Small intestine (tissue), 16 donors: ENCODE measurements at places on chromosomes 1 and 21. TPM values are rescaled to one million over a fixed set of nuclear protein-coding genes. Genes with fewer than 3 reads are reported as not detected.
A peak's percentile ranks its signal among the peaks of the same experiment; 100 is the strongest.

- DNase-seq: no peak
Measured at GRCh38 chr1:230464671-230465070, 38.5 kb upstream of the PGBD5 start.

DNA sequence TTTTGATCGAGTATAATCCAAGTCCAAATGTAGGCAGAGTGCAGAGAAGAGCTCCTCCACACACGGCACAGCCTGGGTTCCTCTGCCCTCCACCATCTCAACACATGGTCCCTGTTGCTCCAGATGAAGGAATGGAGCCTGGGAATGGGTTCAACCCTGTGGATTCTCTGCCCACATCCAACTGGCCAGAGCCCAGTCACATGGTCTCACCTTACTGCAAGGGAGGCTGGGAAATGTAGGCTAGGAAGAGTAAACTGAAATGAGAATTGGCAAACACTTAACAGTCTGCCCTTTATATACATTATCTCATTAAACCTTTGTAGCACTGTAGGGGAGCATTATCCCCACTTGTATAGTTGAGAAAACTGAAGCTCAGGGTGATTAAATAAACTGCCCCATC lies 60.1 kb upstream of the RAB4A start:
- no peak for DNase-seq

DNA sequence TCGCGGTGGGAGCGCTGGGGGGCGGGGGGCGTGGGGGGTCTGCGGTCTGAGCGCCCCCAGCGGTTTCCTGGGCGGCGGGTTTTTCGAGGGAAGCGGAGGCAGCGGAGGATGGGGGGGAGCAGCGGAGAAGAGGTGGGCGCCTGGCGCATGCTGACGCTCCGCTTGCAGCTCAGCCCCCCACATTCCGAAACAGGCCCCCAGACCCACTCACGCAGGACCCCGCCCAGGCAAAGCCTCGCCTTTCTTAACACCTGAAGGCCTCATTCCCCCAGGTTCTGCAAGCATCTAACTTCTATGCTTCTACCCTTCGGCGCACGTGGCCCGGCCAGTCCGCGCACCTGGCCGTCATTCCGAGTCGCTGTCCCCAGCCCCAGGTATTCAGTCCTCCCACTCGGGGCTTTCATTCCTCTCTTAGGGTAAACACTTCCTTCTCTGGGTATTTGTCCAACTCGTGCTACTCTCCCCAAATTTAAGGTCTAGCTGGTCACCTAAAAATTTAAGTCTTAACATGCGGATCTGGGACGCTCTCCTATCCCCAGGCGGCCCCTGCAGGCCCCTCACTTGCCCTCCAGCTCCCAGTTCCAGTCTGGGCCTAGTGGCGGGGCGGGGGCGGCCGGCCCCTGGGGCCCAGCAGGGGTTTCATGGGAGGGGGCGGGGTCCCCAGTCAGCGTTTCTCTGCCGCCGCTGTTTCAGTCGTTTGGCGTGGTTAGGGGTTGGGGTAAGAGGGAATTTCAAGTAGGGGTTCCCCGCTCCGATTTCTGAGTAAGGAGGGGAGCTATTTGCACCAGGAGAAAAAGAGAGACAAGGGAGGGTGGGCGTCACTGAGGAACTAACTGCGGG lies 2.8 kb upstream of the ZBTB7B start:
- peak; percentile 60 for DNase-seq

- DNase-seq: no peak
Measured at GRCh38 chr1:82947278-82947677, 1051.7 kb downstream of the TTLL7 start.

DNA sequence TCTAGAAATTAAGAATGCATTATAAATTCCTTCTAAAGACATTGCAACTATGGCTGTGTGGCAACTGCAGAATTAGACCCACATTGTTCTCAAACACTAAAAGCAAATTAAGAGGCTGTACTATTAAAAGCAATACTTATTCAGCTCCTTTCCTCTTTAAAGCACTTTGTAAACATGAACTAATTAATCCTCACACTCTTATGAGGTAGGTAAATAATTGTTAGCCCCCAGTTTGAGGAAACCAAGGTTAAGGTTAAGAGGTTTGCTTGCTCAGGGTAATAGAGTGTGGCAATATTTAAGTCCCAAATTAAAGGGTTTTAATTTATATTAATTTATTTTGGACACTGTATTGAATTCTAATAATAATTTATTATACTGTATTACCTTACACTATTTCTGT lies 553.8 kb downstream of the LRRIQ3 start:
- DNase-seq: no peak

DNA sequence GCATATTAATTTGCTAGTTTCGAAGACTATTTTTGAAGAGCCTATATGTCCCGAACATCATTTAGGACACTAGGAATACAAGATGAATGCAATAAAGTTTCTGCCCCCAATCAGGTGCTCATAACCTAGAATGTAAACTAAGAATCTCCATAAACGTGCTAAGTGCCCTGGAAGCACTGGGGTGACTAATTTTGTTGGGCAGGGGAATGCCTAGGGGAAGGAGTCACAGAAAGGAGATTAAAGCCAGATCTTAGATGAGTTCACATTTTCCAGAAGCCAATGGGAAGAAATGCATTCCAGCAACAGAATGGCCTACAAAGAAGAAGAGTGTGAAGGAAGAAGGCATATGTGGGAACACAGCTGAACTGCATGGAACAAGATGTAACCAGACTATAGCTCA lies 19.5 kb downstream of the SCYL3 start:
- no peak for DNase-seq

GRCh38 chr1:44019466-44019948 lies 11.8 kb downstream of the SLC6A9 start:
- DNase-seq: no peak

DNA sequence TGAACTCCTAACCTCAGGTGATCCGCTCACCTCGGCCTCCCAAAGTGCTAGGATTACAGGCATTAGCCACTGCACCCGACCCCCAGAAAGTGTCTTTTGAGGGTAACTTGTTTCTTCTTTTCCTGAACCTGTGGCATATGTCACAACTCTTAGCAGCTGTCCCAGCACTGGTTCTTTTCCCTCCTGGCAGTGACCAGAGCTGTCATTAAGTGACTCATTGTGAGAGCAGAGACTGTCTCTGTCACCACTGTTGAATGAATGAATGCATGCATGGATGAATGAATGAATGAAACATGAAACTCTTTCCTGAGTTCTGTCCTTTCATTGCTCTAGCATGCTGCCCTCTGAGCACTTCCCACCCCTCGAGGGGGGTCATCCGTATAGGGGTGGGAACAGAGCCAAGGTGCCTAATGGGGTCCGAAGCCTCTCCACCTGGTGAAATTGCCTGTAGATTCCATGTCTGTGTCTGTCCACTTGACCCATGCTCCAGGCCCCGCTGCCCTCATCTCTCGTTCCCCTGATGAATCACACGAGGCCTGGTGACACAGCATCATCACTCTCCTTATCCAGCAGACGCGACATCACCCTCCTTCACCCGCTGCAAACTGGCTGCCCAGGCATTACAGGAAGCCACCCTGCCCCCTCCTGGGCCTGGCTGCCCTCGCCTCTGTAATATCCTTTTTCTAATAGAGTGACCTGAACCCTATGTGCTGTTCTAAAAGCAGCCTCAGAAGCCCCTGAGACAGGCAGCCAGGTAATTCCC lies 75.0 kb downstream of the IGSF21 start:
- DNase-seq: no peak

- DNase-seq: no peak
Measured at GRCh38 chr1:232675898-232676297, 46.0 kb upstream of the SIPA1L2 start.

DNA sequence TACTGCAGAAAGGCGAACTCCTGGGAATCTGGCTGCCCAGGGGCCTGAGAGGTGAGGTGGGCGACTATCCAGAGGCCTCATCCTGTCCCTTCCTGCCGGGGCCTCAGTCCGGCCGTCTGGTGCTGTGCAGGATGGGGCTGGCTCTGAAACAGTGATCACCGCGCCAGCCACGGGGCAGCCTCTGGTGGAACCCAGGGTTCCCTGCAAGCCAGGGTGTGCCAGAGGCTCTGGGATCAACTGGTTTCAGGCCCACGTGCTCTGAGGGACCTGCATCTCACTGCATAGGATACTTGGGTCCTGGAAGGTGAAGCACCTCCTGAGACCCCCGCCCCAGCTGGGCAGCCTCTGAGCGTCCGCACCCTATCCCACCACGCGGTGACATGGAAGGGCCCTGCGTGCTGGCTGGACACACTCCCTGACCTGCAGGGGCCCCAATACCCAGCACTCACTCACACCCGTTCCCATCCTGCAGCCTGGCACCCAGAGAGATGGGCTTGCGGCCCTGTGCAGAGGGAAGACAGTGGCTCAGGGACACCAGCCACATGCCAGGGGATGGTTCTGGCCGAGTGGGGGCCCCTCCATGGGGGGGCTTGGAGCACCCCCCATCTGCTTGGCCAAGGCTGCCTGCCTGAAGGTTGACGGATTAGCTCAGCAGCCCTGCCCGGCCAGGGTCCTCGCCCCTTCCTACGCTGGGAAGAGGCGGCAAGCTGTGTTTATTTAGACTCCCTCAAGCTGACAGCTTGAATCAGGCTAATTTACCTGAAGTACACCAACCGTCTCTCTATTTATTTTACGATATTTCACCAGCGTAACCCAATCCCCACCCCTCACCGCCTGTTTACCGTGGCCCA lies 64.3 kb upstream of the TTC34 start:
- no peak for DNase-seq

- DNase-seq: no peak
Measured at GRCh38 chr1:9121496-9122409, 7.1 kb downstream of the GPR157 start.

DNA sequence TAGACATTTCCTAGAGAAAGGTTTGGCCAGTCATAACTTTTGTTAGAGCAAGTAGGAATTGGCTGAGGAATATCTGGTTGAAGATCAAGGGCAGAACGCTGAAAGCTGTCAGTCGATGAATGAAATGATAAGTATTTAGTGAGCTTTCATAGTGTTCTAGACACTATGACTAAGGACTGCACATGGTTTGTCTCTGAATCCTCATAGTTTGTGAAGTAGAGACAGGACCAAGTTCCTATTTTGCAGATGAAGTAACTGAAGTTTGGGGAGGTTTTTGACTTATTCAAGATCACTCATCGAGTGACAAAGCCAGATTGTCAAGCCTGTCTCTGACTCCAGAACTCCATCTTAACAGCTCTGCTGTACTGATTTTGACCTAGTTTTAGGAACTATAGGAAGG lies 4.7 kb downstream of the ELOA start:
- DNase-seq: no peak

- DNase-seq: no peak
Measured at GRCh38 chr1:20182415-20182814, 3.5 kb upstream of the UBXN10 start.

DNA sequence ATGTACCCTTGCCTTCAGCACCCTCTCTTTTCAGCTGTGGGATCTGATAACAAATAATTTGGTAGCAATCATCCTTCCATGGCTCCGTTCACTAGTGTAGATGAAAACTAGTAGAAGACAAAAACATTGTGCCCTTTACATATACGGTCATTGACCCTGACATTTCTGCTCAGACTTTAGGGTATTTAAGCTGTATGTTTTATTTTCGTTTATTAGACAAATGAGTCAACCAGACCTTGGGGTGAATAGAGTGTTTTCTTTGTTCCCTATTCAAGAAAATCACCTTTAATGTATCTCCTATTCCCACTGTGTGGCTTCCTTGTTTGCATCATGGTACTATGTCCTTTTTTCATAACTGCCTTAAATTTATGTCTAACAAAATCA lies 187.3 kb downstream of the VAV3 start:
- no peak for DNase-seq

DNA sequence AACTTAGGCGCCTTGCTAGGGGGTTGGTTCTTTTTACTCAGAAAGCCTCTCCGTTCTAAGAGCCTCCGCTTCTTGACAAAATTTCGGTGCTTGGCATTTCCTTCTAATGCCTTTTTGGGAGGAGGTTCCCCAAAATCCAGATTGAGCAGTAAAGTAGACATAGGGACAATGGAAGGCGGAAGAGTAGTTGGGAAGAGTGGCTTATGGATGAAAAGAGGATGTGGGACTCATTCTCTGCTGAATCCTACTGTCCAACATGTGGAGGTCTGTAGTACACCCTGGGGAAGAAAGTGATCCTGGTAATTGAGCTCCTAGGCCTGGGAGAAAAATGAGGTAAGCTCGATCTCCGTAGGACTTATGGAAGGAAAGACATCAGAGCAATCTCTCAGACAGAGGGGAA lies 777 bp upstream of the METTL25B start:
- DNase-seq: no peak

DNA sequence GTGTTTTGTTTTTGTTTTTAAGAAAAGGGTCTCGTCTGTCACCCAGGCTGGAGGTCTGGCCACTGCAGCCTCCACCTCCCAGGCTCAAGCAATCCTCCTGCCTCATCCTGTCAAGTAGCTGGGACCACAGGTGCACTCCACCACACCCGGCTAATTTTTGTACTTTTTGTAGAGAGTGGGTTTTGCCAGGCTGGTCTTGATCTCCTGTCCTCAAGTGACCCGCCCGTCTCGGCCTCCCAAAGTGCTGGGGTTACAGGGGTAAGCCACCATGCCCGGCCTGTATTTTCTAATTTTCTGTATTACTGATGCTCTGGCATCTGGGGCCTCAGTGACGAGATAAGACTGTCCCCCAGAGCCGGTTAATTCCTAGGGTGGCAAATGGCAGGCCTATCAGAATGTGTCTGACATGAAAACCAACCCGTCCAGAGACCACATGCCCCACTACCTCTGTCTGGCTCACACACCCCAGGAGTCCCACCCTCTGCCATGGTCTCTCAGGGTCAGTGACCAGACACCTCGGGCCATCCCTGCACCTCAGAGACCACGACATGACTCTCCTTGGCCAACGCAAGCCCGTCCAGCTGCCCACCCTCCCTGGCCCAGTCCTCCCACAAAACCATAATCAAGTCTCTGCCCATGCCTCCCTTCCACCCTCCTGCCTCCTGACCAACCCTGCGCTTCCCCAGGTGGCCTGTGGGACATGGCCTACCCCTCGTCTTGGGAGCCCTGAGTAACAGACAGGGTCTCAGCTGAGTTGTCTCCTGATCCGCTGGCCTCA lies 12.5 kb downstream of the NPHP4 start:
- no peak for DNase-seq

- no peak for DNase-seq
Measured at GRCh38 chr1:109923946-109924275, 13.3 kb downstream of the CSF1 start.

DNA sequence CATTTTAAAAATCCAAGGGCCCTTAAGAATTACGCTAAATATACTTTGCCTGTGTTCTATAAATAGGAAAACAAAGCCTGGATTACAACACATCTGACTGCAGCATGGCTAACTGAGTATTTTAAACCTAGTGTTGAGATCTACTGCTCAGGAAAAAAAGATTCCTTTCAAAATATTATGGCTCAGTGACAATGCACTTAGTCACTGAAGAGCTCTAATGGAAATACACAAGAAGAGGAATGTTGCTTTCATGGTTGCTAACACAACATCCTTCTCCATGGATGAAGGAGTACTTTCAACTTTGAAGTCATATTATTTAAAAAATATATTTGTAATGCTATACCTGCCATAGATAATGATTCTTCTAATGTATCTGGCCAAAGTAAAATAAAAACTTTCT lies 248.3 kb upstream of the NEGR1 start:
- no peak for DNase-seq

GRCh38 chr1:225527575-225527974 lies 99.7 kb upstream of the LBR start:
- no peak for DNase-seq

- no peak for DNase-seq
Measured at GRCh38 chr1:79760531-79760930, 754.0 kb upstream of the ADGRL4 start.

HUNK gene
- 1.1 TPM for polyA plus RNA-seq

SYDE2 gene
- 1.5 TPM for polyA plus RNA-seq

TNFRSF25 gene
- 23.3 TPM for polyA plus RNA-seq

WNT4 gene
- not detected for polyA plus RNA-seq

TRMT1L gene
- polyA plus RNA-seq: 11.0 TPM

PTPN7 gene
- polyA plus RNA-seq: 3.2 TPM

SPRR5 gene
- not detected for polyA plus RNA-seq

OR2T6 gene
- not detected for polyA plus RNA-seq

RORC gene
- polyA plus RNA-seq: 10.8 TPM

MROH7 gene
- 4.5 TPM for polyA plus RNA-seq
